NCI-H526 (cell line): ENCODE measurements at places on chromosomes 1 and 21.

DNA sequence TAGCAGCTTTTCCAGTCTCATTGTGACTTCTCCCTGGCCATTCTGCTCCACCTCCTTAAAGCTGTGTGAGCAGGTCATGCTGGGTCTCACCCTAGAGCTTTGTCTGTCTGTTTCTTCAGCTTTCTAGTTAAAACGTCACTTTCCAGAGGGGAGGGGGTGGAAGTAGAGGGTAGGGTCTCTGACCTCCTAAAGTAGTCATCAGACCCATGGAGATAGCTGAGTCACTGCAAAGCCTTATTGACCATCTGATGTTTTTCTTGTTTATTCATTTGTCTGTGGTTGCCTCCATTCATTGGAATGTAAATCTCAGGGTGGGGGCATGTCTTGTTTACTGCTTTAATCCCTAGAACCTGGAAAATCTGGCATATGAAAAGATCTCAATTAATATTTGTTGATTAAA lies 52.7 kb downstream of the ELF3 start:
- DNase-seq = no peak

DNA sequence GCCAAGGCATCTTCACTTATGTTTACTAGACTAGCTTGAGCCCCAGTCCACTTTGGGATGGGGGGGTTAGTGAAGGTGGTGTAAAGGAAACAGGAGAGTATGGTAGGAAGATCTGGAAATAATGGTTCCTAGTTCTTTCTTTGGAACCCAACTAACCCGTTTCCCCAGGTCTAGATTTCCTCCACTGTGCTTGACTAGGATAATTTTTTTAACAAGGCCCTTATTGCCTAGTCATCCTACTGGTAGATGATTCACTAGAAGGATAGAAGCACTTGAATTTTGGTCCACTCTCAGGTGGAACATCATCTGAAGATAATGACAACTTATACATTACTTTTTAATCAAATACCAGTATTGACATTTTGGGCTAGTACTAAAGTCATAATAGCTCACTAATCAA lies 45.9 kb upstream of the MYOCOS start:
- DNase-seq = no peak

DNA sequence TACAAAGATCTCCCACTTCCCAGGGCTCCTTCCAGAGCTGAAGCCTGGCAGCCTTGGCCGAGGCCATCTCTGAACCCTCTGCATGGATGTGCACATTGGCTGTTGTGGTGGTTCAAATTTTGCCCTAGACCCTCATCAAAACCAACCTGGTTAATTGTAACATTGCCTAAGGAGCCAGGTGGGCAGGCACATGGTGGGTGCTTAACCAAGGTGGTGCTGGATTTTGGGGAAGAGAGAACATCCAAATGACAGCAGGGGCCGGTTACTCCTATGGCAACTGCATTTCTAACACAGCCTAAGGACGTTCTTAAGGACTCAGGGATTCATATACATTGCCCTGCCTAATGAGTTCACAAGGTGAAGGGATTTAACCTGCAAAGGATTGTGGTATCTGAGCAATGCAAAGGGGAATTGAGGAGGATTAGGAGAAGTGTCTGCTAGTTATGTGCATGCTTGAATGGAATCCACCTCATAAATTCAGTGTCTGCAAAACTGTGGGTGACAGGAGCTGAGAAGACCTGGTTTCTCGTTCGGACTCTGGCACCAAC lies 10.3 kb downstream of the RUNX1 start:
- no peak for DNase-seq

- DNase-seq = peak; percentile 36
Observed at GRCh38 chr1:161307230-161307768, 2.5 kb downstream of the MPZ start.

DNA sequence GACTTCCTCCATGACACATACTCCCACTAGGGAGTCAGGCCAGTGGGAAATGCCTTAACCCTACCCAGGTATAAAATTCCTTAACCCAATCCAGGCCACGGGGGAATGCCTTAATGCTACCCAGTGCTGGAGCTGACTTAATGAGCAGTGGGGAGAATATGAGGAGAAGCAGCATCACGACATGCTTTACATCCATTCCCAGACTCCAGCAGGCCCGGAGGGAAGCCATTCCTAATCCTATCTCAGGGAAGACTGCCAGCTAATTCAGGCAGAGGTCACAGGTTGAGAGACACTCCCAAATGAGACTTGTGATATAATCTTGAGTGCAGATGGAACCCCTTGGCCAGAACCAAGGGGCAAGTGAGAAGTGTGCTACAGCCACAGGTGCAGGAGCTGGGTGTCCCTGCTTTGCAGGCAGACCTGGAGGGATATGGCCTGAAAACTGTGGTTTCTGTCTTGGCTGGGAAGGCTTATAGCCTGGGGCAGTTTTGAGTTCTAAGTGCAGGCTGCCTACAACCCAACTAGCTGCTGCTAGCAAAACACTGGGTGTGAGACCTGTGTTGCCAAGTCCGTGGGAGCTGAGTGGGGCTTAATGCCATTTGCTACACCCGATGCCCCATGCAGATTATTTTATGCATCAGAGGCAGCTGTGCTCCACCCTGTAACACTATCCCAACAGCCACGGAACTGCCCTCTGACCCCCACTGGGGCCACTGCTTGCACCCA lies 45.1 kb upstream of the GUCA2A start:
- no peak for DNase-seq

GRCh38 chr1:2584686-2585317 lies 1.8 kb upstream of the PRXL2B start:
- no peak for DNase-seq

DNA sequence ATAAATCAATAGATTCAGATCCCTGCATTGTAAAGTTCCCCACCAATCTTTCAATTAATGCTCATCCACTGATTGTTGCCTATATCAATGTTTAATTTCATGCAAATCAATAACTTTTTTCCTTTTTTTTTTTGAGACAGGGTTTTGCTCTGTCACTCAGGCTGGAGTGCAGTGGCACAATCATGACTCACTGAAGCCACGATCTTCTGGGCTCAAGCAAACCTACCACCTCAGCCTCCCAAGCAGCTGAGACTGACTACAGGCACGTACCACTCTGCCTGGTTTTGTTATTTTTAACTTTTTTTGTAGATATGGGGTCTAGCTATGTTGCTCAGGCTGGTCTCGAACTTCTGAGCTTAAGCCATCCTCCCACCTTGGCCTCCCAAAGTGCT lies 25.7 kb downstream of the DIO1 start:
- DNase-seq = no peak

- no peak for DNase-seq
Observed at GRCh38 chr1:204619721-204620120, 65.8 kb downstream of the LRRN2 start.

DNA sequence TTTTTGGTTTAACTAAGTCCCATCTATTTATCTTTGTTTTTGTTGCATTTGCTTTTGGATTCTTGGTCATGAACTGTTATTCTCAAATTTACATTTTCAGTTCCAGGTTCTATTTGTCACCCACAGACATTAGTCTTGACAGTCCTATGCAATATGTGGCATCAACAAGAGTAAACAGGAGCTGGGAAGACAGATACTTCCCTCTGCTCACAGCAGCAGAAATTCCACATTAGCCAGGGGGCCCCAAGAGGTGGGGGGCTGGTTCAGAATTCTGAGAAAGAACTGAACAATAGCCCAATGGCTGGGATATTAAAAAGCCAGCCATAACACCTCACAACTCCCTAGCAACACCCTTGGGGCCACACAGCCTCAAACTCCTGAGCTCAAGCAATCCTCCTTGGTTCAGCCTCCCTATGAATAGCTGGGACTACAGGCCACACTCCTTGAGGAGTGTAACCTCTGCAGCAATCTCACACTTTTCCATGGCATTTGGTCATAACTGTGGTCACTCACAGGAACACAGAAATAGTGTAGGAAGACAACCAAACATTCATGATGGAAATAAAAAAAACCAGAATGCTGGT lies 67.8 kb downstream of the ERG start:
- no peak for DNase-seq

DNA sequence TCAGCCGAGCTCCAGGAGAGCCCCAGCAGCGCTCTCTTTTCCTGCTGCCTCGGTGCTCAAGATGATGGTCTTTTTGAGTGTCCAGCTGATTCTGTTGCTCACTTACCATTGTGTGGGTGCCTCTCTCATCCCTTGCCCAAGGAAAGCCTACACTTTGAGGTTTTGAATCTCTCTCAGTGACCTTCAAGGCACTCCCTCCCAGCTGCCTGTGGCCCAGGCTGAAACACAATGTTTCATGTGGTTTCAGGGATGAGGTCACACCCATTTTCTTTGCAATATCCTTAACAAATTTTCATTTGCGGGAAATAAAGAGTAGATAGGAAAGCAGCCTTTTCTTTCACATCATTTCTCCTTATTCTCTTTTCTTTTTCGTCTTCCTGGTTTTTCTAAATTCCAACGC lies 12.6 kb upstream of the MRPS14 start:
- no peak for DNase-seq

DNA sequence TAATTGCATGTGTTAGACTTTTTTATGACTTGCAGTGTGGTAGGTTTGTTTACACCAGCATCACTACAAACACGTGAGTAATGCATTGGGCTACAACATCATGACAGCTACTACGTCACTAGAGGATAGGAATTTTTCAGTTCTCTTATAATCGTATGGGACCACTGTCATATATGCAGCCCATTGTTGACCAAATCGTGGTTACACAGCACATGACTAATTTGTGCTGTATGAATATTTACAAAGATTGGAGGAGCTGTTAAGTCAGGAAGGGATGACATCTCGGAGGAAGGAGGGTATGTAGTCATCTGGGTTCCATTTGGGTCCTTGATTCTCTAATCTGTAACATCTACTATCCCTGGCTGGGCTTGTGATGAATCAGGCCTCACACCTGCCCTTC lies 270.9 kb downstream of the TNR start:
- no peak for DNase-seq

DNA sequence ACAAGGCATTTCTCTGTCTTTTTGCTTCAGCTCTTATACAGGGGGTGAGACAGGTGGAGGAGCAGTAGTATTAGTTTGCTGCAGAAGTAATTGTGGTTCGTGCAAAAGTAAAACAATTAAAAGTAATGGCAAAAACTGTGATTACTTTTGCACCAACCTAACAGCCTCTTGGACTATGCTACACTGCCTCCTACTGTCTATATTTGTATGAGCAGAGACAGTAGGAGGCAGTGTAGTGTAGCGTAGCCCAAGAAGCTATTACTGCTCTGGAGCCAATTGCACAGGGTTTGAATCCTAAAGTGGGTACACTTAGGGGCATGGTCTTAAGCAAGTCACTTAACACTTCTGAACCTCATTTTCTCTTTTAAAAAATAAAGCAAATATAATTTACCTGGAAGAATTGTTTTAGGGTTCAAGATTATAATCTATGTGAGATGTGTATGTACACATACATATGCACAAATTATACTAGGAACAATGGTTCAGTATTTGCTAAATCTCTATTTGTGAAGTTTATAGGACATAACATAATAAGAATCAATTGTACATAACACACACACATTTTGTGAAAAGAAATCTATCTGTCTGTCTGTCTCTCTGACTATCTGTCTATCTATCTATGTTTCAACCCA lies 103.8 kb downstream of the BRINP3 start:
- peak; percentile 2 for DNase-seq

- no peak for DNase-seq
Observed at GRCh38 chr21:34969423-34970166, 79.5 kb downstream of the RUNX1 start.

DNA sequence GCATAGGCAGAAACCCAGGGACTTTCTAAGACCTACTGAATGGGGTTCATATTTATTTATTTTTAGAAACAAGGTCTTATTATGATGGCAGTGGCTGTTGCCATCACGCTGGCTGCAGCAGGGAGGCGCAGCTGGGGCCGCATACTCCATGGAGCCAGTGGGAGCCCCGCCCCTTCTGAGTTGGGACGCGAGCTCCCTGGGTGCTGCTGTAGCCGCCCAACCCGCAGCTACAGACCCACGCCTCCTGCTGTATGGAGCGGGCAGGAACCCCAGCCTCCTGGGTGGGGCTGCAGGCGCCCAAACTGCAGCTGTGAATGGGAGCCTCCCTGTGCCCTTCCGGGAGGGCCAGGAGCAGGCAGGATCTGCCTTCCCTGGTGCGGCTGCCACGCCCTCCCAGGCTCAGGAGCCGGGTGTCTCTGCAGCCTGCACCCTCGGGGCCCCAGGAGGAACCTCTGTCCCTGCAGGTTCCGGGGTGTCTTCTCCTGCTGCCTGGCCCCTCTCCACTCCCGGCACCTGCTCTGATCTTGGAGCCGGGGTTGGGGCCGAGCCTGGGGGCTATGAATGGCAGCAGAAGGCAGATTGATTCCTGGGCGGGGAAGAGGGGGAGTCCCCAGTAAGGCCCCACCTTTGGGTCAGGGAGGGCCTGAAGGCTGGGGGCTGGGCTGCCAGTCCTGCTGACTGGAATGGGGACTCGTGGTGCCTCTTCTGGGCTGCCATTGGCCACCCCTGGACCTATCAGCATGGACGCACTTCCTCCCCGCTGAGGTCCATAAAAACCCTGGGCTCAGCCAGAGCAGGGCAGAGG lies 66.5 kb upstream of the LRRN2 start:
- DNase-seq = peak; percentile 10
